ENCODE measurements at places on chromosomes 3 and 15.

DNA sequence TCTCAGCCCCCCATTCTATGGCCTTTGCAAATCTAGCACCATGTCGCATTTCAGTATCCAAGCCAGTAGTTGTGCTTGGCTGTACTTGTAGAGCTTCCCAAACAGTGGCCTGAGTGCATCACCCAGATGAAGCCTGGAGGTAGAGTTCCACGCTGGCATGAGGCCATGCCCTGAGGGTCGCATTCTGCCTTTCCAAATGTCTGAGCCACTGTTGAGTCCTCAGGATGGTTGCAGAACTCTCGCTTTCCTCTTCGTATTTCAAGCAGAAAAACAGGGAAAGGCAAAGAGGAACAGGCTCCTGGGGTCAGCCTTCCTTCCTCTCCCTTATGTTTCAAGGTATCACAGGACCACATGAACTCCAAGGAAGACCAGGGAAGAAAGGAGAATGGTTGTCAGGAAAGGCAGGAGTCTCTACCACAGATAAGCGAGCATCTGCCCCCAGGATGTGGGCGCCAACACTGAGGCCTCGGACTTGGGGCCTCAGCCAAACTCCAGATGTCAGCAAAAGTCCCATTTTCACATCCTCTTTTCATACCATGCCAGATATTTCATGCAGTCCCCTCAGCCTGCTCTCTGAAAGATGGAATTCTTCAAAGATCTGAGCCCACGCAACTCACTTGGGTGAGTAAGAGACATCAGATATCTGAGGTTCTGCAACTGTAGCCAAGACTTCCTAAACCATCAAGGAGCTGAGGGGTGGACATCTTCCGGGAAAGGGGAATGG is 19.4 kb upstream of the PRR20G start:
- no peak for DNase-seq

- no peak for DNase-seq
Observed at GRCh38 chr3:140994316-140994715, 52.7 kb downstream of the SLC25A36 start.

DNA sequence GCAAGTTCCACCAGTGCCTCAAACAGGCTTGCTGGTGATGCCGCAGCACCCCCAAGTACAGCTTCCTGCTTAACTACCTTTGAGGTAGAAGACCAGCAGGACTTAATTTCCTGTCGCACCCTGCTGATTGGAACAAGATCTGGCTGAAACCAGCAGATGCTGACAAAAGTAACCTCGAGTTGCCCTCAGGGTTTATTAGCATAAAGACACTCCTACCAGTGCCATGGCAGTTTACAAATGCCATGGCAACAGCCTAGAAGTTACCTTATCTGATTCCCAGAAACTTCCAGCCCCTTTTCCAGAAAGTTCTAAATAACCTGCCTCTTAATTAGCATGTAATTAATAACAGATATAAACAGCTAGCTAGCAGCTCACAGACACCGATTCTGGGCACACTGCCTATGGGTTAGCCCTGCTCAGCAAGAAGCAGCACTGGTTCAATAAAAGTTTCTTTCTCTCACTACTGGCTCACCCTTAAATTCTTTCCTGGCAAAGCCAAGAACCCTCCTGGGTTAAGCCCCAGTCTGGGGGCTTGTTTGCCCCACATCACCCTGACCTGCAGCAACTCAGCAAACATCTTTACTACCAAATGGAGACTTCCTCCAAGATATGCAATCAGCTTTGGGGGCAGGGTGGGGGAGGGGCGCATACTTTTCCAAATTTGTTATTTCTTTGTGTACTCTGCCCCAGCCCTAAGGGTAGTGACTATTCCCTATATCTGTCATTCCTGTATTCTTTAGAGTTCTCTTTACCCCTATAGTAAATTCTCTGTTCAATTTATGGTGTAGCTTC is 54.2 kb downstream of the MAP4 start:
- DNase-seq = no peak

- no peak for DNase-seq
Observed at GRCh38 chr3:146896711-146897110, 291.6 kb upstream of the PLSCR5 start.

GRCh38 chr3:175606650-175607318 is 747.6 kb downstream of the NAALADL2 start:
- DNase-seq = no peak

GRCh38 chr3:127093312-127093711 is 99.6 kb upstream of the PRR23E start:
- DNase-seq = no peak

DNA sequence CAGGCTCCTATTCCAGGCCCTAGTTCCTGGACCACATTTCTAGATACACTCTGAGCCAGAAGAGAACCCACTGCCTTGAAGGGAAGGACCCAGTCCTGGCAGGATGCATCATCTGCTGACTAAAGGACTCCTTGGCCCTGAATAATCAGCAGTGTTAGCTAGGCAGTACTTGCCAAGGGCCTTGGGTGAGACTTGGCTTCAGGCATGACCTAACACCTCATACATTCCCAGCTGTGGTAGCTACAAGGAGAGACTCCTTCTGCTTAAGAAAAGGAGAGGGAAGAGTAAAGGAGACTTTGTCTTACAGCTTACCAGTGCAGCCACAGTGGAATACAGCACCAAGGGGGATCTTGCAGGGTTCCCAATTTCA is 26.4 kb downstream of the PEAK1 start:
- no peak for DNase-seq

- no peak for DNase-seq
Observed at GRCh38 chr3:10370429-10370828, 49.5 kb upstream of the SEC13 start.

GRCh38 chr3:129507181-129507831 is 21.1 kb upstream of the RHO start:
- DNase-seq = no peak

DNA sequence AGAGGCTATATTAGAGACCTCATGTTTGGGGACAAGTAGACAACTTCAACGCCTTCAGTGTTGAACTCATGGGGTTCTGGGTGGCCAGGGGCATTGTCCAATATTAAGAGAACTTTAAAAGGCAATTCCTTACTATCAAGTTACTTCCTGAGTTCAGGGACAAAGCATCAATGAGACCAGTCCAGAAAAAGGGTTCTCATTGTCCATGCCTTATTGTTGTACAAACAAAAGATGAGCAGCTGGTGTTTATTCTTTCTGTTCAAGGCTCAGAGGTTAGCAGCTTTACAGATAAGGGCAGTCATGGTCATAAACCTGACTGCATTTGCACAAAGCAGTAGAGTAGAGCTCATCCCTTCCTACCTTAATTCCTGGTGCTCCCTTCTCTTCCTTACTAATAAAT is 18.5 kb upstream of the PDHB start:
- no peak for DNase-seq

DNA sequence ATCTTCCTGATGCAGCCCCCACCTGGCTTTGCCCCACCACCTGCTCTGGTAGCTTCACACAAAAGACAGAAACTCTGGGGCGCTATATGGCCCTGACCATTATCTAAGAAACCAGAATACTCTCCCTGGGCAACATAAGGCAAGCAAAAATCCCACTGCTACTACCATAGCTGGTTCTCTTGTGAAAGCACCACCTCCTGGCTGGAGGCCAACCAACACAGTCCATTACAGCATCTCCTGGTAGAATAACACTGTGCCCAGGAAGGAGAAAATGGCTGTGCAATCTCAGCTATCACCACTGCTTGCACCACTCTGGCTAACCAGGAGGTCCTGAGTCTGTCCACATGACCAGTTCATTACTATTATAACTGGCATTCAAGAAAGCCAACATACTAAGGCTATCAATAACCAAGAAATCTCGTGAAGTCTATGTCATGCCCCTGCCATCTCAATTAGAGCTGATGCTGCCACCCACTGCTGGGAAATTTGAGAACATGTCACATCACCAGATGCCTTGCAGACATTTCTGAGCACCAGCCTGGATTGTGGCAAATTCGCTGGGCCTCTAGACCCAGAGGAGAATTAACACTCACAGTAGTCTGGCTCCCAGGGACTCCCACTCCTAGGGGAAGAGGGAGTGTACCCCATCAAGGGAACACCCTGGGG is 1114.8 kb downstream of the ROBO2 start:
- DNase-seq = no peak

GRCh38 chr3:44436181-44436580 is 41.3 kb downstream of the ZNF445 start:
- no peak for DNase-seq

DNA sequence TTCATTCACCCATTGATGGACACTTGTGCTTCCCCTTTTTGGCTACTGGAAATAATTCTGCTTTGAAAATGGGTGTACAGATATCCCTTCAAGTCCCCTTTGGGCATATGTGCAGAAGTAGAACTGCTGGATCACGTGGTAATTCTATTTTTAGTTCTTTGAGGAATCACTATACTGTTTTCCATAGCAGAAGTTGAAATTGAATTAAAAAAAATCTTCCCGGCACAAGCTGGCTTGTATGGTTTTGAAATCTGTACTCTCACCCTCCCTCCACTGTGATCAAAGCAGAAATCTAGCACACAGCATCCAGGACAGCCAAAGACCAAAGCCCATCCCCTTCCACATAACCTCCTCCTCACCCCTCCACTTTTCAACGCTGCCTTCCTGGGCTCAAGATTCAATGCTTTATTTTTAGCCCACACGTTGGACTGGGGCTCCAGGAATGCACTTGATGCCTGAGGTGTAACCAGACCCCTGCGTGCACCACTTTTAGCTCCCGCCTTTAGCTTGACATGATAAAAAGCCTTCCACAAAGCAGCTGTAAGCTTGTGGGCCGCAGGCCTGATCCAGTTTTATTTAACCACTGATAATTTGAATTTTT is 29.9 kb downstream of the TMEM40 start:
- no peak for DNase-seq

DNA sequence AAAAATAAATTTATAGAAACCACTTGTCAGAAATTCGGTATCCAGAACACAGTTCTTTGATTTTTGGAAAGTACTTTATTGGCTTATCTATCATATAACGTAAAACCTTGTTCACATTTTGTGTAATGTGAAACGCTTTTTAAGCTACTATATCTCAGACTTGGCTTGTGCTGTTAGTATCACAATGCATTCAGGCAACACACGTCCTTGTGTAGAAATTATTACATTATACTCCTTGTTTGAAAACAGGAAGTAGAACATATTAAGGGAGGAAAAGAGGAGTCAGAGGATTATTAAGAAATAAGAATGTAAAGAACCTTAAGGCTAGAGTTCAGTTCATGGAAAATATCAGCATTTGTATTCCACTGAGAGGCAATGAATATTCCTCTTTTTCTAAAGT is 1.6 kb downstream of the DNAJC13 start:
- no peak for DNase-seq

DNA sequence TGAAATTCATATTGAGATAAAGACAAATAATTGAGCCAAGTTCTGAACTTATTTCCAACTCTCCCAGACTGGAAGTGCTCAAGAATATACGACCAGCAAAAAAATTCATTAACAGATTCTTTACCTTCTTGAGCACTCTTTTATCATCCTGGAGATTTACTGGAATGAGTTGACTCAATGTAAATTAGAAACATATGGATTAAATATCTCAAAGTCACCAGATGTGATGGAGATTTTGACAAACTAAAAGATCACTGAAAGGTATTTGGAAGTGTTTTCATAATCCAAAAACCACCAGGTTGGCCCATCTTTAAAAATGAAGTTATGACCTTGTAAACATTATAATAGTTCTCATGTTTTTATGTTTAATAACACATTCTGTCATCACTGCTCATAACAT is 433.2 kb upstream of the RASGRP1 start:
- DNase-seq = no peak

DNA sequence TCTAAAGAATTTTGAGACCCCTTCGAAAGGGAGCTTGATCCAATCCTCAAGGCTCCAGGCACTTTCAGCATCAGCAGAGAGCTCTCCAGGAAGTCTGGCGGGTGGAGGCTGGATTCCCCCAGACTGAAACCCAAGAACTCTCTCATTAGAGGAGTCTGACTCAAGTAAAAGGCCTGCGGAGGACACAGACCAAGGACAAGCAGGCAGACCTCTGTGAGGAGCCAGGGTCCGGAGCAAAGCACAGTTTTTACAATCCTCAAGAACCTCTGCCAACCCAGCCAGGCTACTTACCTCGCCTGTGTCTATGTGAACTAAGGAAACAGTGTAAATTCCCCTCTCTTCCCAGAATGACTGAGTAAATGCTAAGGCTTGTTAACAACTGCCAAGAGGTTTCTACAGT is 86.2 kb downstream of the FBN1 start:
- DNase-seq = no peak

GRCh38 chr3:166582236-166582635 is 745.0 kb upstream of the BCHE start:
- no peak for DNase-seq

DNA sequence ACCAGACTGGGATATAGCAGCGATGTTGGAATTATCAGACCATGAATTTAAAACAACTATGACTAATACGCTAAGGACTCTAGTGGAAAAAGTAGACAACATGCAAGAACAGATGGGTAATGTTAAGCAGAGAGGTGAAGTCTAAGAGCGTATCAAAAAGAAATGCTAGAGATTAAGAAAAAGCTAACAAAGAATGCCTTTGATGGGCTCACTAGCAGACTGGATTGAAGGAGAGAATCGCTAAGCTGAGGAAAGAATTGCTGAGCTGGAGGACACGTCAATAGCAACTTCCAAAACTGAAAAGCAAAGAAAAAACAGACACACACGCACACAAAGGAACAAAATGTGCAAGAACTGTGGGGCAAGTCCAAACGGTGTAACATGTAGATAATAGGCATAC is 20.0 kb upstream of the CMTM6 start:
- no peak for DNase-seq

- no peak for DNase-seq
Observed at GRCh38 chr15:55673287-55673686, 69.7 kb downstream of the PRTG start.

DNA sequence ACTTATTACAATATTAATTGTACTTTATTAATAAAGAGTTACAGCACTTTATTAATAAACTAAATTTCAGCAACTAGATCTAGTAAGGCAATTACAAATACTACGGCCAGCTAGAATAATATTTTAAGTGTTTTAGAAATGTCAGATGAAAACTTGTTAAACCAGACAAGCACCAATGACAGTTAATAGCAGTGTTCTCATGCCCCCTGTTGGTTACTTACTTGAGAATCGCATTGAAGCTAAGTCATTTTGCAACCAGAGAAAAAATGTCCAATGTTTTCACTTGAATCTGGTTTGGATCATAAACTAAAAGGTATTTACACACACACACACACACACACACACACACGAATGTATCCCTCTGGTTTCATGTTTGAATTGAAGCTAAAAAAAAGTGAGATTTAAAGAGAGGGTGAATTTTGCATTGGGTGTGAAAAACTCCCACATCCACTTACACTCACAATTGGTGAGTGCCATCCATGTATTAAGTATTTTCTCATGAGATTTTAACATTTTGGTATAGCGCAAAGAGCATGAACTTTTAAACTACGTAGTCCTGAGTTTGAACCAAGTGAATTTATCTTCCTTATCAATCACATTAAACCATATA is 347.7 kb downstream of the ZBBX start:
- no peak for DNase-seq

Measured in stimulated activated CD4-positive, alpha-beta T cell treated with anti-CD3 and anti-CD28 coated beads, Interleukin-2, amount 100 ng/mL, for 48 hours (primary cell).